ENCODE measurements at places on chromosomes 1 and 21.

- DNase-seq = no peak
These were observed 140.5 kb downstream of the RHOU start for GRCh38 chr1:228875741-228876140.

- no peak for DNase-seq
These were observed 85.1 kb downstream of the VAV3 start for GRCh38 chr1:107879927-107880326.

DNA sequence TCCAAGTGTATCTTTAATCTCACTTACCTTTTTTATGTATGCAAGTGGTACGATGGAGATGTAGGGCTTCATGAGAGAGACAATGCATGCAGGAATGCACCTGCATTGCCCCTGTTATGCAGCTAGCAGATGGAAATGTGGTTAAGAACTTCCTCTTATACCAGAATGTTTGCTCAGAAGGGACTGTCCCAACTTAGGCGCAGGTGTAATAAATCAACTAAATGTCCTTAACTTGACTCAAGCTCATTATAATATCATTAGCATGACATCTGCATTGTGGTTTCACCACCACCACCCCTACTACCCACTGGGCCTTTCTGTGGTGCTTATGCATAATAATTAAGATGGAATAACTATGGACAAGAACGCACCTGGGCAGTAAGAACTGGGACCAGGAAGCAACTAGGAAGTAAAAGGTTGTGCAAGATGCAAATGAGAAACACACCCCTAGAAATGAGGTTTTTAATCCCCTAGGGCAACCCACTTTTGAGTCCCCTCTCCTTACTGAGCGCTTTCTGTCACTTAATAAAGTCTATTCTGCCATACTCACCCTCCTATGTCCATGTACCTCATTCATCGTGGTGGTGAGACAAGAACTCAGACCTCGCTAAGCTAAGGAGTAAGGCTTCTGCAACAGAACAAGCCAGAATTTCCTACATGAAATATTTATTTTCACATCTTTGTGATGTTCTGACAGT is 1103.3 kb upstream of the B3GALT2 start:
- peak; percentile 58 for DNase-seq

GRCh38 chr1:208528578-208529240 is 284.5 kb upstream of the PLXNA2 start:
- DNase-seq = no peak

GRCh38 chr1:194705123-194705854 is 1518.9 kb upstream of the B3GALT2 start:
- DNase-seq = no peak

DNA sequence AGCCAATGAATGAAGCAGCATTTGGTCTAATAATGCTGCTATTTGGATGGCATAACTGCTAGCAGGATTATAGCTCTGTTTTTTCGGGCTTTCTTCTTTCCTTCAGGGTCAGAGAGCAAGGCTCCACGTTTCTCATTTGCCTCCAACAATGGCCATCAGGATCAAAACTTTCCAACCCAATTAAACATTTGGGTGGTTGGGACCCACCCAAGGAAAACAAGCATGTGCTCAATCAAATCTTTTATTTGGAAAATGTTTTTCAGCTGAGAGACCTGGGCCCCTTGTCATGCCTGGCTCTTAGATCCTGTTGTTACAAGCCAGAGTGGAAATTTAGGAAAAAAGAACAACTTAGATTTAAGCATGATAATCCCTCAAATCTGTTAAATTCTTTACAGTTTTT is 373.1 kb upstream of the USP24 start:
- DNase-seq = no peak

DNA sequence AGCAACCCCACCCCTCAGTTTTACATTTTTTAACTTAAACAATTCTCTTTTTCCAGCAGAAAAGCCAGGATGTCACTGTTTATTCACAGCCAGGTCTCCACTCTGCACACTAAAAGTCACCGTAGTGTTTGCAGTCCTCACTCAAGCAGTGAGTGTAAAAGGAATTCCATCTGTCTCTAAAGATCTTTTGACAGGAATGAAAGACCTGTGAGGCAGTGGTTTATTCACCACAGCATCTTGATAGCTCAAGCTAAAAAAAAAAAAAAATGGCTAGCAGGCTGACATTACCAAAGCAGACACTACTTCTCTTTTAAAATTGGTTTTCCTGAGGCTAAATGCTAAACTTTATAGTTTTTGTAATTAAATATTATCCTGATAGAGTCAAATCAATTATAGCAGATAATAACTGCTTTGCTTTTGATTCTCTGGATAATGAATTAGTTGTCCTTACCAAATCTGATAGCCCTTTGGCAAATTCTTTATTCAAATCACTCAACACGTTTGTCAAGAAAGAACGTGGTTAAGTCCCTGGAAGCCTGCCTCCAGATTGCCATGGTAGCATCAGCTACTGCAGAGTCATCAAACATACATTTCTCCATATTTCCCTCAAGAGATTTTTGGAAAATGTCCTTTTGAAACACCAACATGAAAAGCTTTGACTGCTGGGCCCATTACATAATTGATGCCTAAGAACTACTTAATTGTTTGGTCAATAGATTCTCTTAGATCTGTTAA is 22.2 kb upstream of the SLC5A9 start:
- no peak for DNase-seq

- no peak for DNase-seq
These were observed 20.1 kb upstream of the COL16A1 start for GRCh38 chr1:31723828-31724359.

GRCh38 chr1:227845147-227845458 is 29.6 kb downstream of the PRSS38 start:
- DNase-seq = no peak

GRCh38 chr1:214537872-214538473 is 13.4 kb downstream of the PTPN14 start:
- no peak for DNase-seq

DNA sequence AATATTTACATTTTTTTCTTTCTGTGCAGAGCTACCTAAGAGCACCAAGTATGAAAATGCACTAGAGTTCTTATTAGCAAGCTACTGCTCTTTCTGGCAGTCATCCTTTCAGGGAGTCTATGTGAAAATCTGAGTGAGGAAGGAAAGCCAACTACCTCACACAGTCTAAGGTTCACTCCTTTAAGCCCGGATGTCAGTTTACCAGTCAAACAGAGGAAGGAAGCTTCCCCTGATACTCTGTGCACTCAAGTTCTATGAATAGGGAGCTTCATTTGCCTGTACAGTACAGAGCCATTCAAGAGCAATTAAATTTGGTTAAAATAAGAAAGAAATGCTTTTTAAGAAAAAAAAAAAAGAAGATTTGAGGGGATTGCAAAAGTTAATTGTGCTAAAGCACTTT is 6.9 kb downstream of the COL11A1 start:
- DNase-seq = no peak

DNA sequence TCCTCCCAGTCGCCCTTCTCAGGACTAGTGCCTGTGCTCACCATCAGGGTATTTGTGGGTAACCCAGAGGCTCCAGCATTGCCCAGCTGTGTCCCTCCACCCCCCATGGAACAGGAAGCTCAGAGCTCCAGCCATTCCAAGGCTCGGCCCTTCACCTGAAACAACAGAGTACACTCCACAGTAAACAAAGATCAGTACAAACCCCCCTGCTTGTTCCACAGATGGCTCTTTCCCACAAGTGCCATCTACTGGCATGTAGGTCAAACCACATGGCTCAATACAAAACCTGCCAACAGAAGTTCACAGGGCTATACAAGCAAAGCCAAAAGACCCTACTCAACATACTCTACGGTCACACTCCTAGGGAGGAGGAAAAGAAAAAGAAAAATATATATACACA is 258.7 kb downstream of the AGBL4 start:
- DNase-seq = no peak

DNA sequence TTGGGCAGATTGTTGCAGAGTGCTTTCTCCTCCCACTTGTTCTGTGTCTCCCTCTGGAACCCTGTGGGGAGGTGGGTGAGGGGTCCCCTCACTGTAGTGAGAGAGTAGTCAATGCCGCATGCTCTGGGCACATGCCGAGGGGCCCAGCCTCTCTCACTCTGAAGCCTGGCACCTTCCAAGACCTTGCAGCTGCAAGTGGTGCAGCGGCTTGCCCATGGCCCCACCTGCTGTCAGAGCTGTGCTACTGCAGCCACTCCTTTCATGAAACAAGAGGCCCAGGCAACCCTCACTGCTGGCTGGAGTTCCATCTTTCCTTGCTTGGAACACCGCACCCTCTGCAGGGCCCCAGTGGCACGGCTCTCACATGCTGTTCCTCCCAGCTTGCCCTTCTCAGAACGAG is 58.4 kb upstream of the COL6A1 start:
- peak; percentile 46 for DNase-seq

- no peak for DNase-seq
These were observed 5.1 kb downstream of the LAMB3 start for GRCh38 chr1:209647156-209647555.

DNA sequence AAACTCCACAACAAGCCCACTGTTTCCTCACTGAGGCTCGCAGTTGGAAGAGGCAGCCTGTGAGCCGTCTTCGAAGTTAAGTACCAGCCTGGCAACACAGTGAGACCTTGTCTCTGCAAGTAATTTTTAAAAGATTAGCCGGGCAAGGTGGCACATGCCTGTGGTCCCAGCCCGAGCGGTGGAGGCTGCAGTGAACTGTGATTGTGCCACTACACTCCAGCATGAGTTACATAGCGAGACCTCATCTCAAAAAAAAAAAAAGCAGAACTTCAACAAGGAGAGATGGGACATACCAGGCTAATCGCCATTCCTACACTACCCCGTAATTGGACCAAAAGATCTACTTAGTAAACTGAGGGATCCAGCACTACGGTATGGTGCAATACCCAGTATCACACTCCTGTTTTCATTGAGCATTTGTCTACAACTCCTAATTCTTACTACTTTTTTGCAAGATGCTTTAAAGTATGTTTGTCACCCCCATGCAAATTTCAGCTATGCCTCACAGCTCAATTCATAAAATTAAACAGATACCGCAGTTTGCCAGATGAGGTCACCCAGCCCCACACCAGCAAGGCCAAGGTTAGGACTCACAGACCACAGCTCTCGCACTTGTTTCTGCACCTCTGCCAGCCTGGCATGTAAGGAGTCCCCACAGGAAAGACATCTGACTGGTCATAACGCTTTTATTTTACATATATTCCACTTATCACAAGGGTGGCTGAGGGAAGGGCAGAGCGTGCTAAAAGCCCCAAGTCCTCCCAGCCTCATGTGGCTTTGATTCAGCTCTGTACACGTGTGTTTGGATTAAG is 21.0 kb downstream of the SDE2 start:
- DNase-seq = no peak

GRCh38 chr1:15788624-15789301 is 18.7 kb downstream of the UQCRHL start:
- no peak for DNase-seq

GRCh38 chr1:92817986-92818764 is 13.7 kb upstream of the RPL5 start:
- DNase-seq = no peak

- DNase-seq = no peak
These were observed 93.9 kb downstream of the MPZL1 start for GRCh38 chr1:167815650-167816049.

- DNase-seq = no peak
These were observed 147.2 kb downstream of the PEX14 start for GRCh38 chr1:10621906-10622305.

DNA sequence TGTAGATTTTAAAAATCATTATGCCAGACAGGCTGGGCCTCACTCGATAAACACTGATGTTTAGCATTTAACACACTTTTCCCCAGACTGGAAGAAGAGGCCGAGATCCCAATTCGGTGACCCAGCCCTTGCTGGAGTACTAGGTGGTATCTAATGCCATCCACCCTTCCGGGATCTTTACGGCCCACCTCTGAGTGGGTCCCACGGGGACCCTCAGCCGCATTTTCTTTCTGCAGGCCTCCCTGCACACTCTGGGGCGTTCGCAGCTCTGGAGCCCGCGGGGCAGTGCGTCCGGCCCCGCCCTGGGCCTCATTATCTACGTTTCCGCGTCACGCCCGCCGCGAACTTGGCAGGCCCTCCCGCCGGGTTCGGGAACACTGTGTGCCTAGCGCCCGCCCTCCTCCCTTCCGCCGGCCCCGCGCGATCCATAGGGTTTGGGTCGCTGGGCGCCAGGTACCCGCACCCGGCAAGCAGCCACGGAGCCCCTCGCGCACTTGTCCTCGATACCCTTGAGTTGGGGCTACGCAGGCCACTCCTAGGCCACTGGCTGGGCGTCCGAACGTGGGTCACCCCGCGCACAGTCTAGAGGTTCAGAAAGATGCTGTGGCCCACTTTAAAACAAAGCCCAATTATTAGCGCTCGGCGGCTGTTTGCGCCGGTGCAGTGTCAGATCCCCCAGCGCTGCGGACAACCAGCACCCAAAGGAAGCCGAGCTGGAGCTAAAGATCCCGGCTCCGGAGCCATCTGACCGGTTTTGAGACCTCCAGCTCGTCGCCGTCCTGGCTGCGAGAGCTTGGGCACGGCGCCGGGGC is 950 bp upstream of the EVA1C start:
- peak; percentile 38 for DNase-seq

DNA sequence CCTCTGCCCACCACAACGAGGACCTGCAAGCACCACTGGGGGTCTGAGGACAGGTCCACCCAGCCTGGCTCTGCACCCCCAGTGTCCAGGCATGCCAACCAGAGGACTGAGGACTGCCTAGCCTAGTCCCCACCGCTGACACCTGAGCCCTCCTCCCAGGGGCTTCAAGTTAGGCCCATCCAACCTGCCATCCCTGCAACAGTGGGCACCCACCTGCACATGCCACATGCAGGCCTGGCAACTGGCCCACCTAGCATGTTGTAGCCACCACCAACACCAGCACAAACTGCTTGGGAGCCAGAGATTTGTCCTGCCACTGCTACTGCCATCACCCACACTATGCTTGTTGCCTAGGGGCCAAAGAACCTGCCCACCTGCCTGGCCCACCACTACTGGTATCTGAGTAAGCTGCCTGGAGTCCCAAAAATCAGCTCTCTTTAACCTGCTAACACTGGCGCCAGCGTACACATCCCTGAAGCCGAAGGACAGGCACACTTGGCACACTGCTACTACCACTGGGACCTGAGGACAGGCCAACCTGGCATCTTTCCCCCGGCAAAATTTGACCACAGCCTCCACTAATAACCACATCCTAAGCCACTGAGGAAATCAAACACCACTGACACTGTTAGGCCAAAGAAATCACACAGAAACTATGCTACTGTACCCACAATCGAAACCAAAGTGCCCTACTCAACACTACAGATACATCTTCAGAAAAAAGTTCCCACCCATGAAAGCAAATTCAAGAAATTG is 61.5 kb downstream of the PSMG1 start:
- DNase-seq = no peak

GRCh38 chr1:15075817-15076216 is 77.7 kb upstream of the TMEM51 start:
- DNase-seq = no peak

- DNase-seq = no peak
These were observed 10.8 kb upstream of the SHISA4 start for GRCh38 chr1:201877877-201878401.

- DNase-seq = no peak
These were observed 126.7 kb downstream of the APP start for GRCh38 chr21:26043891-26044290.

DNA sequence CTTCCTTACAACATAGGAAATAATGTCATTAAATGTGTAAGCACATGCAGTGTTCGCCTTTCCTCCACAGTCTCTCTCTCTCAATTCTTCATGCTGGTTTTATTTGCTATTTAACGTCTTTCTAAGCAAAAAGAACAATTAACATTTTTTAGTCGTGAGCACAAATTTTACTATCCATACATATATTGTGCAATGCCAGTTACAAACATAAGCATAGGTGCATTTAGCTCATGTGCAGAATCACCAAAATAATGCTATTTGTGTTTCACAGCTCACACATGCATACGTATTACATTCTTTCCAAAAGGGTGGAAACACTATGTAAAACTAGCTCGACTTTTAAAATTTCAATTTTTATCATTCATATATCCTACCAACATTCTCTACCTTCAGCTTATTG is 52.1 kb downstream of the MROH9 start:
- DNase-seq = no peak
